GM23248 (cell line): ENCODE measurements at places on chromosomes 13 and 19. TPM values are rescaled to one million over a fixed set of nuclear protein-coding genes. Genes with fewer than 3 reads are reported as not detected.

DNA sequence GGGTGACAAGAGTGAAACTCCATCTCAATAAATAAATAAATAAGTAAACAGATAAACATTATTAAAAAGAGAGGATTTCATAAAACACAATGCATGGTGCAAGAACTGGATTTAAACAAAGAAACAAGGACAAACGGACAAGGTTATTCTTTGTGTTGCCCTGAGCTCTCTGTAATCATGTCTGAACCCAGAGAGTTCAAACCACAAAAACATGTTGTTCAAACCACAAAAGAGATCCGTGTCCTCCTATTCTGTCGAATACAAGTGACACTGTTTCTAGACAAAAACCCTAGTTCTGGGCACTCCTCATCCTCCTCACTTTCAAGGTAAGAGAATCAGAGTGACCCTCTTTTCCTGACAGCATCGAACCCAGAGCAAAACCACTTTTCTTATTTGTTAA lies 4.6 kb upstream of the TPRX2 start:
- no peak for DNase-seq

DNA sequence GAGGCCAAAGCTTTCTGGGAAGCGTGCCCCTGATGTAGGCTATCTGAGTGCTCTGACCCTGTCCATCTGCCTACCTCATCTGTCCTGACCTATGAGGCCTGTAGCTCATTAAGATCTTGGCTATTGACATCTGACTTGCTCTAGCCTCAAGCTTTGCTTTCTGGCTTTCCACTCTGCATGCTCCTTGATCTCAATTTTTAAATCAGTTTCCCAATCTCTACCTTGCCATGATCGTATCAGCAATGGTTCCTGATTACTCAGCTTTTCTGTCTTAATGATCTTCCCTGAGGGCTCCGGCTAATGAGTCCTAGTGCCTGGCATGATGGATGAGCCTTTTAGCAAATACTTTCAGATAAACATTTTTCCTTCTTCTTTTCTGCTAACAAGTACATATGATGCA lies 262.0 kb downstream of the NDFIP2 start:
- DNase-seq, result no peak

DNA sequence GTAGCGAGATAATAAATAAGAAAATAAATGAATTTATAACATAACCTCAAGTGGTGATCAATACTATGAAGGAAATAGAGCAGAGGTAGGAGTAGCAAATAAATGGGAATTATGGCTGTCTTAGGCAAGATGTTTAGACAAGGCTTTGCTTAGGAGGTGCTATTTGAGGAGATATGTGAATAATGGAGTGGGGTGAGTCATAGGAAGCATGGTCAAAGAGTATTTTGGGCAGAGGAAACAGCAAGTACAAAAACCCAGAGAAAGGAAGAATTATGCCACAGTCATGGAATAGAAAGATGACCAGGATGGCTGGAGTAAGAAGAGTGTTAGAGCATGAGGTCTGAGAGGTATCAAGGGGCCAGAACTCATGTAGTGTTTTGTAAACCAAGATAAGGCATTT lies 33.6 kb upstream of the LPAR6 start:
- DNase-seq, result peak; percentile 80

GRCh38 chr13:50309882-50310594 lies 294.8 kb downstream of the KCNRG start:
- no peak for DNase-seq

GRCh38 chr13:45590066-45590465 lies 25.5 kb downstream of the ERICH6B start:
- no peak for DNase-seq

GFY gene
- not detected in 2 replicates for total RNA-seq

PABPC3 gene
- under 0.01 TPM in 2 replicates for total RNA-seq
